AG10803 (cell line): ENCODE measurements at places on chromosomes 7 and 10.

DNA sequence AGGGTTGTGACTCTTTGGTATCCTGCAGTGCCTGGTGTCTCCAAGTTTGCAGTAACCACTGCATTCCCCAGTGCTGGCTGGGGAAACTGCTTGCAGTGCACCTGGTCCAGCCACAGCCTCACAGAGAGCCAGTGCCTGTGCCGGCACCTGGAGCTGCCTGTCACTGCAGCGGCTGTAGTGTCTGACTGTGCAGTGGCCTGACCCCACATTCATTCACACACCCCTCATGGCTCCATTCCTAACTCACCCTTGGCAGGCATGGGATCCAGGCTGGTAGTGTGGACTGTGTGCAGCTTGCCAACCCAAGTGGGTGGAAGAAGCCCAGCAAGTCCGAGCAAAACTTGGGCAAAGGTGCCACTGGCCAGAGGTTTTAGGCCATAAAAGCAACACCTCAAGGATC, 3.7 kb upstream of the CYP3A43 start:
- DNase-seq = no peak

DNA sequence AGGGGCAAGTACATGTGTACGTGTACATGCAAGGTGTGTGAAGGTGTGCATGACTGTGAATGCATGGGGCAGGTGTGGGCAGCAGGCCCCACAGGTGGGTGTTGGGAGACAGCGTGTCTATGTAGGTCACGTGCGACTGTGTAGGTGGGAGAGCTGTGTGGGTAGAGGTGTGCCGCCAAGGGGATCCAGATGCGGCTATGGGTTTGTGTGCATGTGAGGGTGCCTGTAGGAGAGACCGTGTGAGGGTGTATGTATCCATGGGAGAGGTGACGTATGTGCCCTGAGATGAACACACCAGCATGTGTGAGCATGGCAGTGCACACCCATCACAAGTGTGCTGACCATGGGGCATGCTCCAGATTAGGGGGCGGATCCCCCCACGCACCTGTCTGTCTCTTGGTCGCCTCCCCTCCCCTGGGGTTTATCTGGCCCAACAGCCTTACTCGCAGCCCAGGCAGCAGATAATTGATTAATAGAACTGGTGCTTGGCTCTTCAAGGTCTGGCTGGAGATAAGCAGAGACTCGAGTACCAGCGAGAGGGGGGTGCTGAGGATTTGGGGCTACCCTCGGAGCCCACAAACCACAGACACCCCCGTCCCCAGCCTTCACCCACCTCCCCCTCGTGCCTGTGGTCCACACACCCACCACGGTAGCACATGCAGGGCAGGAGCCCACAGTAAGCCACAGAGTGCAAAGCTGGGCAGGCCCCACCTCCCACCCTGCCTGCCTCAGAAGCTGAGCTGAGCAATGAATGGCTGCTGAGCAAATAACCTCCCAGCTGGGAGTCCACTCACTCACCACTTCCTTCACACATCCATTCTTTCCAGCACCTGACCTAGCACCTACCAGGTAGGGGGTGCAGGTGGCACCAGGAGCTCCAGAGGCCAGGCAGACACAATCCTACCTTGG, 41.4 kb upstream of the ZMIZ1 start:
- no peak for DNase-seq

- peak; percentile 46 for DNase-seq
These were observed 34.4 kb downstream of the UBTD1 start for GRCh38 chr10:97532935-97533671.

DNA sequence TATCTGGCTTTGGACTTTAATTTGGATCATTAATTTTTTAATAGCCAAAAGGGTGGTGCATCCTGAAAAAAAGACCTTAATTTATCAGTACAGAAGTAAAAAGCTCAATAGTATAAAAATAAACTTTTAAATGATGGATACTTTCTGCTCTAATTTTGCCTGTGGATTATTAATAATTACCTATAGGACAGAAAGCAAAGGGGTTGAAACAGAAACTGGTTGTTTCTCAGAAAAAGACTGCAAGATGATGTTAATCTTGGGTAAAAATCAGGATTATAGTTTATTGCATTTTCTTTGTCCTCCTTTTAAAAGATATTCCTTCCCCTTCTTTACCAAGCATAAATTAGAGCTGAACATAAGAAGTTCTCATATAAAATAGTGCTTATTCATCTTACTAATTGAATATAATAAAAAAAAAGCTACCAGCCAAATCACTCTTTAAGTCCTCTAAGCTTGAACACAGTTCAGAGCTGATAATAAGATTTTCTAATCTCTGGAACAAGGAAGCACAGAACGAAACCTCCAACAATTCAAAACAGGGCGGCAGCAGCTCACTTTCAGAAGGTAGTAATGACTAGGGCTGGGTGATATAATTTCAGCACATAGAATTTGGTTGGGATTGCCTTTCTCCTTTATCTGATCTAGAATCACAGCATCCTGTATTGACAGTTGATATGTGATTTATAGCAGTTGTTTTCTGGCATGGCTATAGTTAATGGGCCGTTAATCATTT, 8.1 kb upstream of the GPR85 start:
- DNase-seq = no peak

- peak; percentile 34 for DNase-seq
These were observed 4.4 kb downstream of the UNC5B start for GRCh38 chr10:71216751-71217265.

DNA sequence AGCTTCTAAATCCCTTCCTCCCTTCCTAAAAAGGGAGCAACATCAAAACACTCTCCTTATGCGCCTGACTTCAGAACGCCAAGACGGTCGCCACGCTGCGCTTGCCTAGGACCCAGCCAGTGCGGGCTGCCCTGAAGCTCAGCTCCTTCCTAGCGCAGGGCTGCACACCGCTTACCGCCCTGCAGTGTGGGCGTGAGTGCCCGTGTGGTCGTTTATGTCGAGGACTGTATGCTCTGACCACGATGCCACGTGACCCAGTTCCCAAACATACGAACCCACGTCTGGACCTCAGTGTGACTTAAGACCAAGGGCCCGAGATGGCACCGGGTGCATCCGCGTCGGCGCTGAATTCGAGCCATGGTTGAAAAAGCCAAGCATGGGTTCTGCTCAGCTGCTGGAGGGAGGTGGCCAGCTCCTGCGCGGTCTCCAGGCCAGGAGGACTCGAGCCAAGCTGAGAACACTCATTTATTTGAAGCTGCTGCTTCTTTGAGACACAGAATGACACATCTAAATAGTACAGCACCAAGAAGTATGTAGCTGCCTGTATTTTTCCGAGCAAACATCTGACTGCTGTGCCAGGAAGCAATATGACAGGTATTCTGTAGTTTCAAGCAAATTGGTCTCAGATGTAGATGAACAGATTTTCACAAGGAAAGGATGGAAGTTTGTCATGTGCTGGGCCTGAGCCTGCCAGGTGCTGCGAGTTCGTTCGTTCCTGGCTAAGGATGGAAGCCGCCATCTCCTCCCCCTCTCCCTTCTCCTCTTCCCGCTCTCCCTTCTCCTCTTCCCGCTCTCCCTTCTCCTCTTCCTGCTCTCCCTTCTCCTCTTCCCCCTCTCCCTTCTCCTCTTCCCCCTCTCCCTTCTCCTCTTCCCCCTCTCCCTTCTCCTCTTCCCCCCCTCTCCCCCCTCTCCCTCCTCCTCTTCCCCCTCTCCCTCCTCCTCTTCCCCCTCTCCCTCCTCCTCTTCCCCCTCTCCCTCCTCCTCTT, 184.7 kb downstream of the EBF3 start:
- no peak for DNase-seq

DNA sequence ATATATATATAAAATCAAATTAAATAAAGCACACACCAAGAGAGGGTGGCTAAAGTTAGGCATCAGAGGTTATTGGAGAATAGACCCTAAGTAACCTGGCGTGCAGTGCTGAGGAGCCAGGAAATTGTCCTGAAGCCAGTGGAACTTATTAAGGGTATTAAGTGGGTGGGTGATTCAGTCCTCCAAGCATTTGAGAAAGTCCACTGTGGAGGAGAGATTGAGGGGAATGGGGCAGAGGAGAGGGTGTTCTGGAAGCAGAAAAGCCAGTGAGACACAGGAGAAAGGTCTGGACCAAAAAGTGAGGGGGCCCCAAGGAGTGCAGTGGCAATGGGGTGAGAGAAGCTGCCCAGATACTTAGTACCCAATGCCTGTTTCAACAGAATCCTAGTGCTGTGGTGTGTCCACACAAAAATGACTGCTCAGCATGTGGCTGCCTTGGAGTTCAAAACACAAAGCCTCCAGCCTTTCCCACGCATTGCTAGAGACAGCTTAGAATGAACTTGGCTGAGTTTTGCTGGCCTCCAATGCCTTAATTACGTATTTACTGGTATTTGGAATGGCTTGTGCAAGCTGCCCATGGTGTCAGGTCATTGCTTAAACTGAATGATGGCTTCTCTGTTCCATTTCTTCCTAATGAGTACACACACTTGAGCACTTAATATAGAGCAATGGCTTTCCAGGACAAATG, 44.9 kb upstream of the CHST15 start:
- peak; percentile 71 for DNase-seq

- DNase-seq = peak; percentile 98
These were observed at the start of gene IFIT3 for GRCh38 chr10:89327803-89328441. Gene IFIT3 (plus strand): TSS chr10:89327997. CDS start chr10:89328074, 77 bp downstream.

DNA sequence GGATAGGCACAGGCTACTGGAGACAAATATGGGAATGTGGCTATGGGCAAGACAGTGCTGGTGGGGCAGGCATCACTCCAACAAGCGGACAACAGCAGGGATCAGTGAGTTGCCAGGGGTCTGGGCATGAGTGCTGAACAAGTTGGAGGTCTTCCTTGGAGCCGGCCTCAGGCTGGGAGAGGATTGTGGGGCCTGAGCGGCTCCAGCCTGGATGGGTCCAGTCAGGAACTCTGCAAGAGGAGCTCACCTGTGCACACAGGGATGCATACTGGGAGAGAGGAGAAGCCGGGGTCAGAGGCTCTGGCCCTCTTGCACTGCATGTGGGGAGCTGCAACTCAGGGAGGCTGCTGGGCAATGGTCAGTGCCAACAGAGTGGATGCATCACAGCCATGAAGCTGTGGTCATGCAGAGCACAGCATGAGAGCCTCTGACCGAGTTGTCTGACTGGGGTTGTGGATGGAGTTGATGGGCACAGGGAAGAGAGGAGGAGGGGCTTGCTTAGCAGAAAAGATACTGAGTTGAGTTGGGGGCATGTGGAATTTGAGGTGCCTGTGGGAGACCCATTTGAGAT, 204.0 kb upstream of the ZNF32 start:
- no peak for DNase-seq

DNA sequence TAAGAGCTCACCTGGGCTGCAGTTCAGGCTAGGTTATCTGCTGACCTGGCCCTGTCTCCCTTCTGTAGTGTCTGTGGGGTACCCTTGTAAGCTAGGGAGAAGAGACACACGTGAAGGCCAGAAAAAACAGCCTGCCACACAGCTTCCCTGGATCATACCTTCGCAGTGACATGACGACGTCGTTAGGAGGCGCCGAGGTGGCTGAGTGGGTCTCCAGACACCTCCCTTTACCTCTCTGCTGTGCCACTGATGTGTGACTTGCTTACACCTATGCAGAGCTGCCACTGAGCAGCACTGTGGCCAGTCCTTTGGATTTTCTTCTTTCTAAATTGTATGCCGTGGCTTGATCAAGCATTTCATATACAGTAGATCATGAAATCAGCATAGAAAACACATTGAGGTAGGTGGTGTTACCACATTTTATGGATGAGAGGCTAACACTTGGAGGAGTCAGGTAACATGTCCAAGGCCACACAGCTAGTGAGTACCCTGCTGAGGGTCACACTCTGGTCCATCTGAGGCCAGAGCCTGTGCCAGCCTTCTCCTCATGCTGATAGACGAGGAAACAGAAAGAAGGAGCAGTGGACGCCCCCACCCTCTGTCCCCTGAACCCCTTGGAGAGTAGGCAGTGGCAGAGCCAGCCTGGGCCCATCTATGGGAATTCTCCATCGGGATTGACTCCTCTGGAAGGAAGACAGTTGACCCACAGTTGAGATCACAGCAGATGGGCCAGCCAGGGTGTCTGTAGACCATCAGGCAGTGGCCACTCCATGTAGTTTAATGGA, 23.1 kb downstream of the HTRA1 start:
- DNase-seq = no peak

DNA sequence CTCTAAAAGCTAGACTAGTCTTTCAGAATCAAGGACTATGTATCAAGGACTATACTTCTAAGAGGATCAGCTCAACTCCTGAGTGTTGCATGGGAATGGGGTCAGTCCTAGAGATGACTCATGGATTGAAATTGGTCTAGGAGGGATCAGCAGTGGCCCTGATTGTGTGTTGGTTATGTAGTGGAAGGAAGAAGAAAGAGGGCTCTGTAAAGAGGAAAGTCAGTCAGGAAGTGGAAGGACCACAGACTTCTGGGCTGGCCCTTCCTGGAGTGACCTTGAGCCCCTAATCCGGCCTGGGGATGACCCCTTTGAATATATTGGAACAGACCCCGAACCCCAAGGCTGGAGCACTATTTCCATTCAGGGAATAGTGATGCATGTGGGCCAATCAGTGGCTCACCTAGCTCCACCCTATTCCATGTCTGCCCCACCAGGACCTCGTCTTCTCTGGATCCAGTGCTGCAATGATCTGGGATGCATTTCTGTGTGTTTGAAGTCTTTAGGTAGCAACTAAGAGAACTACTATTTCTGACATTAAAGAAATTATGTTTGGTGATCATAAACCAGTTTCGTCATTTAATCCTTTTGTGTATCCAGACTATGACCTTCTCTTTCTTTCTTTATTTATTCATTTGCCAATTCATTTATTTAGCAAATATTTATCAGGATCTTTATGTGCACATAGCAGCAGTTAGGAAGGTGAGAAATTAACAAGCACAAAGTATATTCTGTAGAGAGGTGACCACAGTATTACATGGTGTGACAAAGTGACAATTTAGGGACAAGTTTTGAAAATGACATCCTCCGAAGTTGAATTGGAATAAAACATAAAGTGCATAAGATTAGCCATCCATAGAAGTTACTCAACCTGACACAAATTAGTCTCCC, 48.6 kb upstream of the KIF5B start:
- DNase-seq = peak; percentile 31

DNA sequence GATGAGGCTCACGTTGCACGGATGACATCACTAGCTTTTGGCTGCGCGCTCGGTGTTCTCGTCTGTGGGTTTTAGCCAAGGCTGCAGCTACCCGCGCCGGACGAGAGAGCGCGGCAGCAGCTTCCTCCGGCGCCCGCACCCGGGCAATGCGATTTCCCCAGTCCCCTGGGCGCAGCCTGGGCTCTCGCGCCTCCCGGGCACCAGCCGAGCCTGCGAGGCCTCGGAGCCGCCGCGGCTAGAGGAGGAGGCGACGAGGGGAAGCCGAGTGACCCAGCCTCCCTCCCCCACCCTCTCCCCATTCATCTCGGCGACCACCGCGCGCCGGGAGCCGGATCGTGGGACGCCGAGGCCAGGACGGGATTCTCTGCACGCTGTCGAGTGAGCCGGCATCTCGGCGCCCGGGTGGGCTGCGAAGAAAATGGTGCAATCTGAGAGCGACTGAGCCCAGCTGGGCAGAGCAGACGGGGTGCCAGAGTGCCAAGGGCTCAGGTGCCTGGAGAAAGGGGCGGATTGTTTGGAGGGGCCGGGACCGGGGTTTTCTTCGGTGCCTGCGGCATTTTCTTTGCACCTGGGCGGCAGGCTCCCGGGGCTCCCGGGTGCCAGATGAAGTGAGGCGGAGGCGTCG, 1.2 kb upstream of the TMEM178B start:
- DNase-seq = peak; percentile 48

GRCh38 chr10:31694929-31695837, 233.4 kb downstream of the ARHGAP12 start:
- peak; percentile 85 for DNase-seq
